ENCODE measurements at places on chromosomes 7 and 10. TPM values are rescaled to one million over a fixed set of nuclear protein-coding genes. Genes with fewer than 3 reads are reported as not detected.

The OR2A5 gene
- total RNA-seq = not detected

The ELN gene
- 7.3 TPM for total RNA-seq

- H3K36me3 ChIP-seq = no peaks in the 10 kb centered on the region
- no peak overlapping the region for H3K4me3 ChIP-seq
- no peaks in the 10 kb centered on the region for H3K27me3 ChIP-seq
- no peaks in the 10 kb centered on the region for H3K4me1 ChIP-seq
- DNase-seq = no peak
- no peak overlapping the region for H3K27ac ChIP-seq
These were observed 135.5 kb upstream of the GLI3 start for GRCh38 chr7:42372479-42372878.

DNA sequence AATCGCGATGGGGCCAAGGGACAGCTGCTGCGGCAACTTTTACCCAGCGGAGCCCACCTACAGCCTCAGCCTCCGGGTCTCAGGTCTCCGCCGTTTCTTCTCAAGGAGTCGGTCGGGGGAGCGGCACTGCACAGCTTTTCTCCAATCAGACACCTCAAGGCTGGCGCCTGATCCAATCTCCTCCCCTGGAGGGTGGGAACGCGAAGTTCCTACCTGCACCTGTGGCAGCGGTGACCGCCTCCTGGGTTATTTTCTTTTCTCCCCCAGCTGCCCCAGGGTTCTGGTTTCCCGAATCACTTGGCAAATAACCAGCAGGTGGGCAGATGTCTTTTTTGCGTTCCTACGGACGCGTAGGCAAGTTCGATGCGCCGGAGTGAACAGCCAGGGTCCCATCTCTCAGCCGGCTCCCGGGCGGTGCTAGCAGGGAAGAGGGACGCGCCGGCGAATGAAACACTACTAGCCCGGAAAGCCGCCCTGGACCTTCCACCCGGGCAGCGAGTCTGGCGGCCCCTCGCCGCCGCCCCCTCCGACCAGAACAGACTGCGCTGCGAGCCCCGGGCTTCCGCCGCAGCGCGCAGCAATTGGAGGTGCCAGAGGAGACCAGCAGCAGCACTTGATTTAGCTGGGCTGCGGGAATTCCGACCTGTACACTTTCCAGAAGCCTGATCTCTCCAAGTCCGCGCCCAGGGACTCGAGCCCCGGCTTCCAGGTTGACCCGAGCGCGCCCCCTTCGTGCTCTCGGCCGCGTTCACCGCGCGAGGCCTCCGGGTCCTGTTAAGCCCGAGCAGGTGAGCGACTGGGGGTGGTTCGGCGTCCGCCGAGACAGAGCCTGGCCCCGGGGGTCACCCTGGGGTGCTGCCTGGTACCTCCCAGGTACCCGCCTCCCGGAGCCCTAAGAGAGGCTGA, at the start of gene PRR15:
PRR15 (plus strand) TSS at position 246 of the 906 bp plus-strand sequence. CDS start 2,495 bp downstream, outside the sequence.
- no peaks in the 10 kb centered on the region for H3K36me3 ChIP-seq
- peaks cover 24% of the 10 kb centered on the region for H3K4me1 ChIP-seq
- peak within 1 kb of the TSS; percentile 65 for H3K4me3 ChIP-seq

DNA sequence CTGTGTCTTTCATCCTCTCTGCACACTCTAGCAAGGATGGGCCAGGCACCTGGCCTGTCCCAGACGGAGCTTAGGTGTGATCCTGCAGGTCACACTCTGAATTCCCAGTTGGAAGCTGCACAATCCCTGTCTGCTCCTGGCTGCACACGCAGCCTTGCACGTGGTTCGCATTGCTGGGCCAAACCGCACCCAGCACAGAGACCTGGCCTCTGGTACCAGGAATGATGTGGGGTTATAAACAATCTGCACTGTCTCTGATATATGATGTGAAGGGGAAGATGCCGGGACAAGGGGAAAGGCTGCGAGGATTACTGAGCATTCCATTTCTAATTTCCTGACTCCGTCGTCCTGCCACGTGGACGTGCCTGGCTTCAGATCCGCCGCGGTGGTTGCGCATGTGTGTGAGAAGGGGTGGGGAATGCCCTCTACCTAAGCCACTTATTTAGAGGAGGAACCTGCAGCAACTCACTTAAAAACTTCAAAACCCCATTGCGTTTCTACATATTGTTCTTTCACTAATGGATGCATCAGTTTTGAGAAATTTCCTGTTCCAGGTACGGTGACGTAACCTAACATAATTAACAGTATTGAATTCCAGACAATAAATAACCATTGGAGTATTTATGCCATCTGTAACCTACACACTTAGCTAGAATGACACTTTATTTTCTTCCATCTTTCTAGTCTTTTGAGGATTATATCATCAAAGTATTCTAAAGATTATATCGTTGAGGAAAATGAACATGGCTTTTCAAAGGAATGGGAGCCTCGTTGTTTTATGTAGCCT, 559.7 kb upstream of the MGMT start:
- no peaks in the 10 kb centered on the region for H3K4me1 ChIP-seq
- H3K4me3 ChIP-seq = no peak overlapping the region
- no peak for DNase-seq
- no peaks in the 10 kb centered on the region for H3K27me3 ChIP-seq
- H3K36me3 ChIP-seq = no peaks in the 10 kb centered on the region

DNA sequence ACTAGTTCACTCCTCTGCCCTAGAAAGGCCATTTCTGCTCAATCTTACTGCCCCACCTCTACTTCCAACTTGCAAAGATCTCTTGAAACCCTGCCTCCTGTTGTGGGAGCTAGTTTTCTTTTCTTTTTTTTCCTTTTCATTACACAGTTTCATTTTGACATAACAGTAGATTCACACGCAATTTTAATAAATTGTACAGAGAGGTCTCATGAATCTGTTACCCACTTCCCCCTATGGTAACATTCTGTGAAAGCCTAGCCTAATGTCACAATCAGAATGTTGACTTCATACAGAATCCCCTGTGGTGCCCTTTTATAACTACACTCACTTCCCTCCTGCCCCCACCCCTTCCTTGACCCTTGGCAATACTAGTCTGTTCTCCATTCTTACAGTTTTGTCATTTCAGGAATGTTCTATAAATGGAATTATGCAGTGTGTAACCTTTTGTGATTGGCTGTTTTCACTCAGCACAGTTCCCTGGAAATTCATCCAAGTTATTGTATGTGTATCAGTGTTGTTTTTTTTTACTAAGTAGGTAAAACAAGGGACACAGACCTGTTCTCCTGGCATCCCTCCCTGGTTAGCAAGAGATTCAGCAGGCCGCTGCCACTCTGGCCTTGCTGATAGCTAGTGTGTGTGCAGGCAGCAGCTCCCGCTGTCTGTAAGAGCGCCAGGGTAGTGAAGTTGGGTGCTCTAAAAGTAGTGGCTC, 21.5 kb downstream of the CHST3 start:
- no peaks in the 10 kb centered on the region for H3K27me3 ChIP-seq
- no peaks in the 10 kb centered on the region for H3K36me3 ChIP-seq
- H3K4me3 ChIP-seq = no peak overlapping the region
- peaks cover 60% of the 10 kb centered on the region for H3K4me1 ChIP-seq
- DNase-seq = peak; percentile 50

The CRPPA gene
- total RNA-seq = 1.2 TPM

The TWIST1 gene
- 1.9 TPM for total RNA-seq
